ENCODE measurements at places on chromosomes 7 and 10.
A peak's percentile ranks its signal among the peaks of the same experiment; 100 is the strongest.

DNA sequence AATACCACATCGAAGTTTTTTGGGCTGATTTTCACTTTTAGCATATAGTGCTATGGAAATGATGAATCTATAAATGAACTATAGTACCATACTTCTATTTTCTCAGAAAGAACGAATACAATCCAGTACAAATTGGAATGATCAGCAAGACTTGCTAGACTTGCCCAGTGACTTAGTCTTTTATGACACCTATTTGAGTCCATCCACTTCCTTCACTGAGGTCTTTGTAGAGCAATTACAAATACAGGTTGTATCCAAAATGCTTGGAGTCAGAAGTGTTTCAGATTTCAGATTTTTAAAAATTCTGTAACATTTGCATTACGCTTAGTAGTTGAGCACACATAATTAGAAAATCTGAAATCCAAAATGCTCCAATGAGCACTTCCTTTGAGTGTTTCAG is 104.3 kb downstream of the NRBF2 start:
- DNase-seq = no peak

DNA sequence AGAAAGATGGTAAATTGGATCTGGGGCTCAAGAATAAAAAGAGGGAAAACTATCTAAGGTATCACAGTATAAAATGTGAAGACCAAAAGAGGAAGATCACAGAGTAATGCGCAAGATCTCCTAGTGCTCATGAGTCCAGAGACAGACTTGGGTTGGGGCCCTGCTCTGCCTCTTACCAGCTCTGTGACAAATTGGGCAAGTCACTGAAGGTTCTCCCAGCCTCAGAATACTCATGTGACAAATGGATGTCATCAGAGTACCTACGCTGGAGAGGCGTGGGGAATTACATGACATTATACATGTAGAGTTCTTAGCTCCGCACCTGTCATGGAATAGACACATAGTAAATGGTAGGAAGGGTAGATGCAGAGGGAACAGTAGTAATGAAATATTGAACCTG is 124.4 kb downstream of the DOCK4 start:
- no peak for DNase-seq

DNA sequence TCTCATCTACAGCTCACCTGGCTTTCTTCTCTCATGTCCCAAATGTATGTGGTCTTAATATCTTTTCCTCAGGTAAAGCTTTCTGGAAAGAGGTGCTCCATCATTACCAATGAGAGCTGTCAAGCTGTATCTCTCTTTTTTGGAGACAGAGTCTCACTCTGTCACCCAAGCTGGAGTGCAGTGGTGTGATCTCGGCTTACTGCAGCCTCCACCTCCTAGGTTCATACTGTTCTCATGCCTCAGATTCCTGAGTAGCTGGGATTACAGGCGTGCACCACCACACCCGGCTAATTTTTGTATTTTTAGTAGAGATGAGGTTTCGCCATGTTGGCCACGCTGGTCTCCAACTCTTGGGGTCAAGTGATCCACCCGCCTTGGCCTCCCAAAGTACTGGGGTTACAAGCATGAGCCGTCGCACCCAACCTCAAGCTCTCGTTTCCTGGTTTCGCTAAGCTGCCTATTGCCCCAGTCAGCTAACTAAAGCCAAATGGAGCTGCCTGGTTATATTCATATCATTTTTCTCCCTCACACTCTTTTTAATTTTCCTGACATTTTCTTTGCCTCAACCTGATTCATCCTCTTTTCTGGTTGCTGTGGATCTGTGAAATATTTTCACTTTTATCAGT is 60.5 kb downstream of the SUFU start:
- DNase-seq = no peak

DNA sequence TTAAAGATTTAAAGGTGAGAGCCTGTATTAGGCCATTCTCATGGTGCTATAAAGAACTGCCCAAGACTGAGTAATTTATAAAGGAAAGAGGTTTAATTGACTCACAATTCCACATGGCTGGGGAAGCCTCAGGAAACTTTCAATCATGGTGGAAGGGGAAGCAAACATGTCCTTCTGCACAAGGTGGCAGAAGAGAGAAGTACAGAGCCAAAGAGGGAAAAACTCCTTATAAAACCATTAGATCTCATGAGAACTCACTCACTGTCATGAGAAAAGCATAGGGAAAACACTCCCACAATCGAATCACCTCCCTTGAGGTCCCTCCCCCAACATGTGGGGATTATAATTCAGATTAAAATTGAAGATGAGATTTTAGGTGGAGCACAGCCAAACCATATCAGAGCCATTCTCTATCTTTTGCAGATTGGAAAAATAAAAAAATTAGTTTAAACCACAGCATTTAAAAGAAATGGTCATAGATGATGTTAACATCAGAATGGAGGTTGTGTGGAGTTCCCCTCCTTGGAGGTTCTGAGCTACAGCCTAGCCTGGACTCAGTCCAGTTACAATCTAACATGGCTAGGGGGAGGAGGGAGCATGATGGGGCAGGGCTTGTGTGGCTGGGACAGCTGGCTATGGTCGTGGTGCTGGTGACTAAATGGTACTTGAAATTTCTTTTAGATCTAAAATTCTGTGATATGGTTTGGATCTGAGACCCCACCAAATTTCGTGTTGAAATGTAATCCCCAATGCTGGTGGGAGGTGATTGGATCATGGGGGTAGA is 33.1 kb downstream of the GSTO2 start:
- DNase-seq = no peak

GRCh38 chr7:81882086-81882485 is 112.2 kb upstream of the HGF start:
- DNase-seq = no peak

GRCh38 chr10:16545116-16545736 is 23.5 kb upstream of the C1QL3 start:
- no peak for DNase-seq

DNA sequence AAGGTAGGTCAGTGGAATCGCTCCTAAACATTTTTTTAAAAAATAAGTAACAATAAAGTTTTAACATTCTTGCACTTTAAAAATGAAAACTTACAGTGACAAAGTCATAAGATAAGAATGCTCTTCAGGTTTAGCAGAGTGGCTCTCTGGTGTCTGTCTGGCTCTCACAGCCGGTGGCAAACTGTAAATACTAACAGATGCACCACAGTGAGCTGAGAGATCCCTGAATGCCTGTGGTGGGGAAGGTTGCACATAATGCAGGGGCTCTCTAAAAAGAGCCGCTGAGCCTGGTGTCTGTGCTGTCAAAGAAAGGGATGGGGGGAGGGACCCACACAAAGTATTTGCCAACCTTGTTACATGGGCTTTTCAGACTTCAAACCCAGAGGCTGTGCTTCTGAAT is 498.3 kb downstream of the CCSER2 start:
- no peak for DNase-seq

DNA sequence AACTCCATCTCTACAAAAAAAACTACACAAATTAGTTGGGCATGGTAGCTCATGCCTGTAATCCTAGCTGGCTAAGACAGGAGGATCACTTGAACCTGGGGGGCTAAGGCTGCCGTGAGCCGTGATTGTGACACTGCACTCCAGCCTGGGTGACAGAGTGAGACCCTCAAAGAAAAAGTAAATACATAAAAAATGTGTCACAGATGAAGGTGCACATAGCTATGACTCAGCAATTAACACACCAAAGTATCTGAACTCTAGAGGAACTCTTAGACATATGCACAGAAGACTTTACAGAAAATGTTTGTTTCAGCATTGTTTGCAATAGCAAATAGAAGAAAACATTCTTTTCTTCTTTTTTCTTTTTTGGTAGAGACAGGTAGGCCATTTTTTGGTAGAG is 8.3 kb downstream of the C10orf62 start:
- DNase-seq = no peak

GRCh38 chr10:120492346-120492745 is 35.3 kb downstream of the PLPP4 start:
- no peak for DNase-seq

DNA sequence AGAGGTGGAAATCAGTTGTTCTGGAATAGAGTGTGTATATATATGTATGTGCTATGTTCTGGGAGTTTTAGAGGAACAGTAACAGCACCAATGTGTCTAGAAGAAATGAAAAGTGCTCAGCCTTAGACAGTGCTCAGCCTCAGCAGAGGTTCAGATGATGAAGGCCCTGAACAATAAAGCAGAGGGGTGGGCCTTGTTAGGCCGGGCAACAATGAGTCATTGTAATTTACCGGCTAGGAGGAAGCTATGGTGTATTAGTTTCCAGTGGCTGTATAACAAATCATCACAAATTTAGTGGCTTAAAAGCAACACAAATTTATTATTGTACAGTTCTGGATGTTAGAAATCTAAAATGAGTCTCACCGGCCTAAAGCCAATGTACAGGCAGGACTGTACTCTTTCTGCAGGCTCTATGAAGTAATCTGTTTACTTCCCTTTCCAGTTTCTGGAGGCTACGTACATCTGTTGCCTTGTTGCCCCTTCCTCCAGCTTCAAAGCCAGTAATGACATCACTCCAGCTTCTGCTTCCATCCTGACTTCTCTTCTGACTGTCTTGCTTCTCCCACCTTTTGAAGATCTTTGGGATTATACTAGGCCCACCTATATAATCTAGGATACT is 84.6 kb downstream of the CH25H start:
- DNase-seq = no peak

DNA sequence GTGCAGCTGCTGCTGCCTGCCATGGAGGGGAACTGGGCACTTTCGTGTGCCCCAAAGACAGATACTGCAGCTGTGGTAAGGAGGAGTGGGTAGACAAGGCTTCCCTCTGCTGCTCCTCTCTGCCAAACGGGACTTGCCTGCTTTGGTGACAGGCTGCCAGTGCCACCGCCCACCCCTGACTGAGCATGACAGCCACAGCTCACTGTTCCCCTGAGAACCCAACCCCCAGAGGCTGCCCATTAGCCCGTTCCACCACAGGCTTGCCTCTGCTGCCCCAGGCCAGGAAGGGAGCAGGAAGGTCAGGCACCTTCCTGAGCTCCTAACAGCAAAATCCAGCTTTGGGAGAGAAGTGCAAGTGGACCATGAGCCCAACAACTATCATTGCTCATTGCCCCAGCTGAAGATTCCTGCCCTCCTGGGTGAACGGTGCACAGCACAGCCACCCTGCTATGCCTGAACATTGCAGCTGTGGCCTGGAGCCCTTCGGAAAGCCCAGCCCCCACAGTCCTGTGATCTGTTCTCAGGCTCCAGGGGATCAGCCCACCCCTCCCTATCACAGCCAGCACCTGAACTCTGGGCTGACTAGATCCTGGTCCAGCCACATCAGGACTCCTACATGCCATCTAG is 58.7 kb upstream of the ANTXRL start:
- DNase-seq = peak; percentile 37

- DNase-seq = peak; percentile 63
Measured at GRCh38 chr10:62373995-62374861, at the start of gene ZNF365. Gene ZNF365 (plus strand): TSS chr10:62374369. CDS start chr10:62376194, 1,825 bp downstream.

DNA sequence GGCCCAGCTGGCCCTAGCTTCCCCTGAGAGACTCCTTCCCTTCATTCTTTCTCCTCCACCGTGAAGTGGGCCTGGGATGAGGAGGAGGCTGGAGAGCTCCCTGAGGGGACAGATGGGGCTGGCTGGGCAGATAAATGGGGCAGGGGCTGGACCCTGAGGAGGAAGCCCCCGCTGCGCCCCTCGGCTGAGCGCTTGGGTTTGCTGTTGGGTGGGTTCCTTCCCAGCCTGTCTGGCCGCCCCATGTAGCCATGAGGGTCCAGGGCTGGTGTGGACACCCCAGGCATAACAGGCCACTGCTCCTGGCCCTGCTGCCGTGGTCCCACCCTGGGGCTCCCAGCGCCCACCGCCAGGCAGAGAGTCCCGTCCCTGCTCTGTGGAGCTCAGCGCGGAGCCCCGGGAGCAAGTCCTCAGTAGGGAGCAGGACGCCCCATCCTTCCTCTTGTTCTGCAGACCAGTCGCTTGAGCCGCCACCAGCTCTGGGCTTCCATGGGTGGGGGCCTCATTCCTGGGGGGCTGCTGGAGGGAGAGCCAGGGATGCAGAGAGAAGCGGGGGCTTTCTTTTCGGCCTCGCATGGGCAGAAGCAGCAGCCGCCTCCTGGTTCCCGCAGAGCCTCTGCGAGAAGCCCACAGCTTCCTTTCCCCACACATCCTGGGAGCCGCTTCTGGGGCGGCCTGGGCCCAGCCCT is 266.4 kb upstream of the TCERG1L start:
- DNase-seq = no peak

DNA sequence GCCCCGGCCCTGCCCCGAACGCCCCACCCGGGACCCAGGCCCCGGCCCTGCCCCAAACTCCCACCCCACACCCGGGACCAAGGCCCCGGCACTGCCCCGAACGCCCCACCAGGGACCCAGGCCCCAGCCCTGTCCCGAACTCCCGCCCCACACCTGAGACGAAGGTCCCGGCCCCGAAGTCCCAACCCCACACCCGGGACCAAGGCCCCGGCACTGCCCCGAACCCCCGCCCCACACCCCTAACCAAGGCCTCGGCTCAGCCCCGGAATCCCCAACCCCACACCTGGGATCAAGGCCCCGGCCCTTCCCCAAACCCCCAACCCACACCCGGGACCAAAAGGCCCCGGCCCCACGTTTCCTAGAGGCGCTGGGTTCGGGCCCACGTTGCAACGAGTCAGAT is 1.1 kb upstream of the LARP4B start:
- no peak for DNase-seq

DNA sequence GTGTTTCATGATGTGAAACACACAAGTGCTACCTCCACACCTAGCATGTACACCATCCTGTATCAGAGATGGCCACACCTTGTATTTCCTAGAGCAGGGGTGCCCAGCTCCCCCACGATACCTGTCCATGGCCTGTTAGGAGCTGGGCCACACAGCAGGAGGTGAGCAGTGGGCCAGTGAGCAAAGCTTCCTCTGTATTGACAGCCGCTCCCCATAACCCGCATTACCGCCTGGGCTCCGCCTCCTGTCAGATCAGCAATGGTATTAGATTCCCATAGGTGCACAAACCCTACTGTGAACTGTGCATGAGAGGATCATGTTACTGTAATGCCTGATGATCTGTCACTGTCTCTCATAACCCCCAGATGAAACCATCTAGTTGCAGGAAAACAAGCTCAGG is 145.6 kb upstream of the RNF32 start:
- DNase-seq = no peak

- DNase-seq = no peak
Measured at GRCh38 chr10:103021150-103021899, 103.2 kb downstream of the CNNM2 start.

- DNase-seq = no peak
Measured at GRCh38 chr7:106057962-106058927, 53.9 kb downstream of the SYPL1 start.

DNA sequence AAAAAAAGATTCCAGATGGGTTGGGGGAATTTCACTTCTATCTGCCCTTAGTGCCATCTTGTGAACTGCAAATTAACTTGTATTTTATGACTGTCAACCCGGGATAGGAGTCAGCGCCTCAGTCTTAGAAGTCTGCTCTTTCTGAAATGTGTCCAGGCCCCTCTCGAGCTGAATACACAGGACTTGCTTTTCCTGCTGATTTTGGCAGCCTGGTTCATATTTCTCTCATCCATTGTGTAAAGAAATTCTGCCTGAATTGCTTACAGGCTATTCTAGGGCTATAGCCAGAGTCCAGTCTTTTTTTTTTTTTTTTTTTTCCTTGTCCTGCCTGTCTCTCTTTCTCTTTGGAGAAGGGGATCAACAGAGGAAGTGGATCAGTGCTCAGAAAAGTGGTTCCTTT is 24.6 kb downstream of the GATA3 start:
- no peak for DNase-seq

Measured in right forelimb (tissue), 1 donor.